ENCODE measurements at places on chromosomes 5 and 9.

DNA sequence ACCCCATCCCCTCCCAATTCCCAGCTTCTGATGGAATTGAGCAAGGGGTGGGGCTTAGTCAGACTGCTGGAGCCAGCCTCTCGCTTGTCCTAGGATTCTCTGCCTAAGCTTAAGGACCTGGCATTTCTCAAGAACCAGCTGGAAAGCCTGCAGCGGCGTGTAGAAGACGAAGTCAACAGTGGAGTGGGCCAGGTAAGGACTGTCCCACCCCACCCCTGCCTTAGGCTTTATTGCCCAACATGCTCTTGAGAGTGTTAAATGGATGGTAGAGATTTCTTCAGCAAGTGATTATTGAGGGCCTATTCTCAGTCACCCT, 1.1 kb downstream of the SLC35A4 start:
- peak; percentile 44 for DNase-seq

GRCh38 chr5:123916345-123917121, 404.6 kb downstream of the CSNK1G3 start:
- peak; percentile 83 for DNase-seq

DNA sequence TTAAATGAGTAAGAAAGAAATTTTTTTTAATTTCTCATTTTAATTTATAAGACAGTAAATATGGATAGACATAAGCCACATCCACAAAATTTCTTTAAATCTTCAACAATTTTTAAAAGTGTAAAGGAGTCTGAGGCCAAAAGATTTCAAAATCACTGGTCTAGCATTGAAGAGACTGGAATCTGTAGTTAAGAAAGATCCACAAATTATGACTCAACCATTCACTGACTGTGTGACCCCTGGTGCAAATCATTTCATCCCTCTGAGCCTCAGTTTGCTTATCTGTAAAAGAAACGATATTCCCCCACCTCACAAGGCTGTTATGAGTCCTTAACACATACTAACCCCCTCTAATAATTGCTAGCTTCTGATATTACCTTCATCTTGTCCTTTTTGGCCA, 98.5 kb downstream of the EBF1 start:
- no peak for DNase-seq

DNA sequence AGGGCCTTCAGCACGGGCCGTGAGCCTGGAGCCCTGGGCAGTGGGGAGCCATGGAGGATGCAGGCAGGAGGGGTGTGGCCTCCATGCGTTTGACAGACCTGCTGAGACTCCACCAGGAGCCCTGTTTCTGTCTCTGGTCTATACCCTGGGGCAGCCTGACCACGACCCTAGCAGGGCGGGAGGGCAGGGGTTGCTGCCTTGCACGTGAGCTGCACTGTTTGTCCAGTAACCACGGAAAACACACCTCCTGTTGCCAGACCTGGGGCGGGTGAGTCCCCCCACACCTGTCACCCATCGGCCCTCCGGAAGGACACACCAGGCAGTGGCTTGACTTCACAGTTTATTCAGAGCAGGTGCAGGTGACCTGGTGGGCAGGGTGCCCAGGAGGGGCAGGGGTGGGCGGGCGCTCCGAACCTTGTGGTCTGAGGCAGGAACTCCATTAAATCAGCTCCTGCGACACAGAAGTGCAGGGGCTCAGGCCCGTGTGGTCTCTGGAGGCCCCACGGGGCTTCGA, 3.9 kb downstream of the LCN8 start:
- DNase-seq, result no peak

- no peak for DNase-seq
Observed at GRCh38 chr5:10300246-10300645, 7.5 kb downstream of the CMBL start.

DNA sequence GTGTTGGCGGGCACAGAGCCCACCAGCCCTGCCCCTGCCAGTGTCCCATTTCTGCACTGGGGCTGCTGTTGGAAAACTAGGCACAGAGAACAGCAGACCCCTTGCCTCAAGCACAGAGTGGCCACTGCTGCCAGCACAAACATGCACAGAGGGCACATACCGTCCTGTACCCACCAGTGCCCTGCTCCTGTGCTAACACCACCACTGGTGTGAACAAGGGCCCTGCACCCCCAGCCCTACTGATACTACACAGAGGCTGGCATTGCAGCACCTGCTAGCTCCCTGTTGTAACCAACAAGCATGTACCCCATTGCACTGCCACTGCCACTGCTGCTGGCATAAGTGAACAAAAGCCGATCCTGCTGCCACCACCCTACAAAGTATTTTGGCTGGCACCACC, 348.0 kb upstream of the MPDZ start:
- DNase-seq, result no peak

GRCh38 chr5:154300207-154300883, 109.8 kb downstream of the GALNT10 start:
- DNase-seq, result no peak

- peak; percentile 38 for DNase-seq
Observed at GRCh38 chr5:72355706-72356299, 35.6 kb downstream of the PTCD2 start.

- DNase-seq, result no peak
Observed at GRCh38 chr5:2006971-2007291, 124.2 kb upstream of the IRX4 start.

DNA sequence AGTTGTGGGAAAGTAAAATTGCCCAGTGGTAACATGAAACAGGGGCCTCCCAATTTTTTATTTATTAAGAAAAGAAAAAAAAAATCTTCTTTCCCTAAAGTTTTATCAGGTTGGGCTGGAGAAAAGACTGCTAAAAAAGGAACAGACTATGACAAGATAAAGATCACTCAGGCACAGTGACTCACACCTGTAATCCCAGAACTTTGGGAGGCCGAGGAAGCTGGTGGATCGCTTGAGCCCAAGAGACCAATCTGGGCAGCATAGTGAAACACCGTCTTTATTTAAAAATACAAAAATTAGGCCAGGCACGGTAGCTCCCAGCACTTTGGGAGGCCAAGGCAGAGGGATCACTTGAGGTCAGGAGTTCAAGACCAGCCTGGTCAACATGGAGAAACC, 312.5 kb downstream of the CETN3 start:
- no peak for DNase-seq

DNA sequence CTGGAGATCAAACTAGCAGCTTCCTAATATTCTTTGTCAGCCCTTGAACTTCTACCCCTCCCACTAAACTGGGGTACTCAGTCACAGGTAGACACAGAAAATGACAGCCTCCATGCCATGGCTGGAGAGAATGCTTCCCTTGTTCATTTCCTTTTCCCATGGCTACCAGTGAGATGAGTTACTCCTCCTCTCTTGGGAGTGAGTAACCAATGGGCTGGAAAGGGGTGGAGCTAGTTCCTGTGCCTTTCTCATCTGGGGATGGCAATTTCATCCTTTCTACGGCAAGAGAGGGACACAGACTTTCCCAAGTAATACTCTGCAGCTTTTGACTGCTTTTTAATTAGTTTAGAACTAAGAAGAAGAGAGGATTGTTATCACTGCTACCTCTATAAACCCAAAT, 1045.6 kb upstream of the WWC1 start:
- DNase-seq, result no peak

DNA sequence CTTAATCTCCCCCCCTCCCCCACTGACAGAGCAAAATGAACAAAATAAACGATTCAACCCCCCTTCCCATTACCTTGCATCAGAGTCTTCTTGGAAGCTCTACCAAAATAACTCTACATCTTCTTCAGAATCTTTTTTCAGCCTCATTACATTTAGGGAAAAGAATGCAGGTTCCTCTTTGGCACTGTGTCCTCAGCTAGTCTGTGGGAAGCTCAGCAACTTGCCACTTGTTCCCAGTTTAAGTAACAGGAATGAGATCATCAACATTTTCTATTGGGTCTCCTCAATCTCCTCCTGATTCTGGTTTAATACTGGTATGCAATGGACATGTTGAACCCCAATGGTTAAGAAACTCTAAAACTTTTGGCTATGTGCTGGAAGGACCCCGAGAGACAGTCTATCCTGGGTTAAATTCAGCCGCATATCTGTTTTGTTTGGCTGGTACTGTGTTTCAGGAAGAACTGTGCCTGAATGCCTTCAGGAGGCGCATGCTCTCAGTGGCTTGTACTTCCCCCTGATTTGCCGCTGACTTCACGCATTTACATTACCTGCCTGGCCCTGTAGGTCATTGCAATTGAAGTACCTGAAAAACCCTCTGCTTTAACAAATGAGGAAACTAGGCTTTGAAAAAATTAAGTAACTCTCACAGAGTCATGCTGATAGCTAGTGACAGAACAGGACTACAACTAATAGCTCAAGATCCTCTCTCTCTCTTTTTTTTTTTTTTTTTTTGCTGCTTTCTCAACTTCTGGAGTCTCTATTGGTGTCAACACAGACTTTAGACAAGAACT, 78.1 kb upstream of the HMHB1 start:
- DNase-seq, result no peak

DNA sequence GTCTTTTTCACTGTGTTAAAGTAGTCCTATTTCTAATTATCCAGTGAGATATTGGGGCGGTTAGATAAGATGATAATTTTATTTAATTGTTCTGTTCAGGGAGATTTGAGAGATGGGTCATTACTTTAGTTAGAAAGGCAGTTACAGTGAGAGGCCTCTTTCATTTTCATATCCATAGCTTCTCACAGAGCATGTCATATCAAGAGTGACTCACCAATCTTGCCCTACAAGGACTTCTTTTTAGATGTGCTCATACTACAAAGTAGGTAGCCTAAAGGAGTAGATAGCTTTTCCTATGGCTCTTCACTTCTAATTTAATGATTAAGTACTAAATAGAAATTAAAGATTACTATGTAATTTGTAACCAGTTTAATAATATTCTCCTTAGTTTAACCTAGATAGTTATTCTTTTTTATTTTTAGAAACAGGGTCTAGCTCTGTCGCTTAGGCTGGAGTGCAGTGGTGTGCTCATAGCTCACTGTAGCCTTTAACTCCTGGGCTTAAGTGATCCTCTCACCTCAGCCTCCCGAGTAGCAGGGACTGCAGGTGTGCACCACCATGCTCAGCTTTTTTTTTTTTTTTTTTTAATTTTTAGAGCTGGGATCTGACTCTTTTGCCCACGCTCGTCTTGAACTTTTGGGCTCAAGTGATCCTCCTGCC, 71.0 kb downstream of the FER start:
- DNase-seq, result no peak

- DNase-seq, result no peak
Observed at GRCh38 chr5:112004867-112005622, 248.1 kb upstream of the NREP start.

- DNase-seq, result no peak
Observed at GRCh38 chr5:59256331-59256730, 637.2 kb downstream of the PDE4D start.

DNA sequence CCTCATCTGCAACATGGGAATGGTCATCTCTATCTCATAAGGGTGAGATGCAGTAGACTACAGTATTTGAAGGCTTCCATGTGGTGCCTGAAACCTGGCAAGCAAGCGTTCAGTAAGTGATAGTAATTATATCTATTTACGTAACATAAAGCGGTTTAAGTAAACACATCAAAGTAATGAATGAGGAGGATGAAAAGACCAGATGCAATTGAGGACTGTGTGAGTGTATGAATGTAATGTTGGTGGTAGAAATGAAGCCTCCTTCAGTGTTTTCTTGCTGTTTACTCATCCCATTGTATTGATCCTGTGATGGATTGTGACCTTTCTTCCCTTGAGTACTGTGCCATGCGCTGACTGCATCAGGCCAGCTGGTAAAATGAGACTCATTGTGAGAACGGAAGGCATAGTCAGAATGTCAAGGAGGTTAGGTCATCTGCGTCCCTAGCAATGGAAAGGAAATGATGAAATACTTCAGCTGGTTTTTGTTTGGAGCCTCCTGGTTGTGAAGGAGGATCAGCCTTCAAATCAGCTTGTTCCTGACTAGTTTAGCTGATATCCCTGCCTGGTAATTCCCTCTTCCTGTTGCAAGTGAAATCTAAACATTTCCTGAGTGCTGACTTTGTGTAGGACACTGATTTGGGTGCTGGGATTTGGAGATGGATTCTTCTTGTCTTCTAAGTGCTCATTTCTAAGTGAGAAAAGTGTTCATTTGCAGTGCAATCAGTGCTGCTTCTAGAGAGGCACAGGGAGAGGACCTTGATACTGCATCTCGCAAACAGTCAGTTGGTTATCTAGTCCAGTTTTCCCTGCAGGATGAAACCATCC, 35.6 kb downstream of the TNFSF8 start:
- peak; percentile 81 for DNase-seq

DNA sequence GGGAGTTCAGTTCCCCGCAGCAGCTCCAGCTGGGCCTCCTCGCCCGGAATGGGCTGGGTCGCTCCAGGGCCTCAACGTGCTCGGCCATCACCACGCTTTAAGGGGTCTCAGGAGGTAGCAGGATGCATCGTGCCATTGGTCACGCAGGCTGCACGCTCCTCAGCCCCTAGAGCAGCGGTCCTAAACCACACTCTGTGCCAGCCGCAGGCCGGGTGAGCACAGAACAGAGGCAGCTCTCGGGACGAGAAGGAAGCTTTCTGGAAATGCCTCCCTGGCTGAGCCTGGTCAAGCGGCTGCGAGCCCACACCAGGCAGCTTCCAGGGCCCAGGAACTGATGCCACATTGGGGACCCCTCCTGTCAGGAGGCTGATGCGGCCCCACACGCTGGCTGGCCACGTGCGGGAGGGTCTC, 39.3 kb upstream of the LPCAT1 start:
- no peak for DNase-seq

DNA sequence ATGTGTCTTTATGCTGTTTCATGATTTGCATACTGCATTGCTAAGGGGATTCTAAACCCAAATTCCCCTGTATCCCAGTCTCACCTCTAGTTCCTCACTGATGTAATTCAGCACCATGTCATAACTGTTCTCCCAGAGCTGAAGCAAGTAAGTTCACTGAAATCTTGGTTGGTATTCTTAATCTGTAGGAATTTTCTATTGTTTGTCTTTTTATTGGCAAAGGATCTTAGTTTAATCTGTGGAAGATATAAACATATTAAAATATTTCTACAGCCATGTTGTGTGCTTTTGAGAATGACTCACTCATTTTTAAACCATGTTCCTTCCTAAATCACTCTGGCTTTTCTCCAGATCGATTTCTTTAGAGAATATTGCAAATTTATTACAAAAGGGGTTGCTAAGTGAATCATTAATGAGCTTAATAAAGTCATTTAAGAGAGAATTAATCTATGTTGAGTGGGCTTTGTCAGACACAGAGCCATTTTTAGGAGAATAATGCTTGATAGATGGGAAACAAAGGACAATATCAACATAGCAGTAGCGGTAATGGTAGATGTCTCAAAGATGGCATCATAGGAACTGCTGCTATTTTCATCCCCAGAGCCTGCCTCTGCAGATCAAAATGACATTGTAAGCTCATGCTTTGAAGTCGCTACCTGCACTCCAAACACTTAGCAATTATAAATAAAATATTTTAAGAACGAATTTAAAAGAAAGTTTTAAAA, 110.0 kb downstream of the ENC1 start:
- no peak for DNase-seq

GRCh38 chr5:158407824-158408195, 548.9 kb upstream of the CLINT1 start:
- DNase-seq, result no peak

- DNase-seq, result no peak
Observed at GRCh38 chr5:171427318-171428167, 8.1 kb downstream of the FGF18 start.

DNA sequence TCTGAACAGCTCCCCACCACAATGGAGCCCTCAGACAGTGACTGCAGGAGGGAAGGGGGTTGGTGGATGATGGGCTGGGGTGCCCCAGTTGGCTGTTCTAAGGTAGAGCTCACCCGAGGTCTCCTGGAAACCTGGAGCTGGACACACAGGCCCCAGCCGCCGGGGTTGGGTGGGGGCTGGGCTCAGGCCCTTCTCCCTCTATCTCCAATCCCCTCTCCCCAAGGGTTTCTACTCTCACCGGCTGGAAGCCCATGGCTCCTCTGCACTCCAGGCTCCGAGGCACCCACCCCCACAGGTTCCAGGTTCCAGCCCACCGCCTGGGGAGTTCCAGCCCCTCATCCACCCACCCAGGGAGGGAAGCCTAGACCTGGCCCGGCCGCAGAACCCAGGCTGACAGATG, 766 bp downstream of the NR5A1 start:
- no peak for DNase-seq

Data from umbilical cord (tissue), 2 donors.